CD4-positive, alpha-beta T cell (primary cell): ENCODE measurements at places on chromosomes 3 and 15.
A peak's percentile ranks its signal among the peaks of the same experiment; 100 is the strongest.

- DNase-seq: no peak
These were observed 61.4 kb downstream of the GOLIM4 start for GRCh38 chr3:168034152-168034928.

DNA sequence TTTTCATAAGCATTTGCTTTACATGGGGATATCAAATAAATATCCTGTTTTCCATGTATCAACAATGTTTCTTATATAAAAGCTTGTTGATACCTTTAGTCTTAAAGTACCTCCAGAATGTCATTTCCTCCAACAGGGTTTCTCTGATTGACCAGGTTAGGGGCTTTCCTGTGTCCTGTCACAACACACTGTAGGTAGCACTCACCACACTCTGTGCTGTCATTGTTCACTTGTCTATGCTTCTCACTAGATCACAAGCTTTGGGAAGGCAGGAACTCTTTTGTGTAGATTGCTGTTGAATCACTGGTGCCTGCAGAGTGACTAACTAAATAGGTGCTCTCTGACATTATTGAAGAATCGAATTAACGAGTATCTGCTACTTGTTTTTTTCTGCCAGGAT, 49.8 kb downstream of the USP50 start:
- no peak for DNase-seq

DNA sequence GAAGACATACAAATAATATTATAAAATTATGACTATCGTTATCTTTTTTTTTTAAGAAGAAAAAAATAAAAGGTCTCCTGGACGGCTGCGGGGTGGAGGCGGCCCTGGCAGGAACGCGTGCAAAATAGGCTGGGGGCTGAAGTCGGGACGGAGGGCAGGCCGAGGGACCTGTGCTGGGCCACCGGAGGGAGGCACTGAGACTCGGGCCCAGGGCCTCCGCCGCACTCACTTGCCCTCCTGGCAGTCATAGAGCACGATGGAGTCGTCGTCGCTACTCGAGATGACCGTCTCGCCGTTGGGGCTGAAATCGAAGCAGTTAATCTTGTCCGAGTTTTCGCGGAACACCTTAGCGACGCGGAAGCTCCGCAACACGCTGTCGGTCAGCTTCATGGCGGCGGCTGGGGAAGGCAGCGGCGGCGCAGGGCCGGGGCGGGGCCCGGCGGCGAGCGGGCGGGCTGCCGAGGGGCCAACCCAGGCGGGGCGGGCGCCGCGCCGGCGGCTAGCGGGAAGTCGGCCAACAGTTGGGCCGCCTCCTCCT, 408 bp downstream of the WDR82 start:
- no peak for DNase-seq

DNA sequence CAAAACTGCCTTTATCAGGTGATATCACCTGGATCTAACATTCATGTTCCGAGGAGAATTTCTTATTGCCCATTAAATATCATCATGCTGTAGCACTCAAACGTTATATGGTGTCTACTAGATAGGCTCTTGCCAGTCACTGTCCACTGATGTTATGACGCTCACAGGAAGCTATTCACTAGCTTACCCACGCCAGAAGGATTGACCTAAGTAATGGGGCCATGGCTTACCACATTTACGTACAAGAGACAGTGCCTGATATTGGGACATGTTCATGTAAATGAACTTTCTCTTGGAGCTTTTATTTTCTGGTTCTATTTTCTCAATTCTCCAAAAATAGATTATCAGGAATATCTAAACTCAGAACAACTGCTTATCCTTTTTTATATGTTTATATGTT, 91.7 kb upstream of the NAALADL2 start:
- DNase-seq: no peak

- DNase-seq: no peak
These were observed 84.8 kb downstream of the ARPP21 start for GRCh38 chr3:35724106-35724505.

DNA sequence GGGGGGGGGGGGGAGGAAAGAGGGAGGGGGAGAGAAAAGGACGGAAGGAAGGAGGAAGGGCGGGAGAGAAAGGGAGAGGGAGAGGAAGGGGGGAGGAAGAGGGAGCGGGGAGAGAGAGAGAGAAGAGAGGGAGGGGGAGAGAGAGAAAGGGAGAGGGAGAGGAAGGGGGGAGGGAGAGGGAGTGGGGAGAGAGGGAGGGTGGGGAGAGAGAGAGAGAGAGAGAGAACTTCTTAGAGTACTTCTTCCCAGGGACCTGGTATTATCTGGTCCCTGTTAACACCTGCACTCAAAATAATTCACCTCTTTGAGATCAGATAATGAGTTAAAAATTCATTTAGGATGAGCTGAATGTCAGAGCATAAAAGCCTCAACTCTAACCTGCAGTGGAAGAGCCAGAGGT, 1.1 kb downstream of the SEC13 start:
- DNase-seq: no peak

DNA sequence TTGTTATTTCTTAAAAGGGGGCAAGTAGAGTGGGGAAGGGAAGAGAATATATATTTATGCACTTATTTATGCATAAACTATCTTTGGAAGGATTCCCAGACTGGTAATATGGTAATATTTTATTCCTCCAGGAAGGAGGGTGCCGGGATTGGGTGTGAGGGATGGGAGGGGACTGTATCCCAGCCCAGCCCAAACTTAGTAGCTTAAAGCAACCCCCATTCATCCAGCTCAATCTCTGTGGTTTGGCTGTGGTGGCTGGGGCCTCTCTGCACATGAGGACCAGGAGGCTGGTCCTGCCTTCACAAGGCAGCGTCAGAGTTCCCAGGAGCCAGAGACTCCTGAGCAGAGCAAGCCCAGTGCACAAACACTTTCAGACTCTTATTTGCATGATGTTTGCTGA, 48.4 kb downstream of the CCNL1 start:
- no peak for DNase-seq

GRCh38 chr15:88636654-88637053, 2.2 kb upstream of the ISG20 start:
- DNase-seq: no peak

DNA sequence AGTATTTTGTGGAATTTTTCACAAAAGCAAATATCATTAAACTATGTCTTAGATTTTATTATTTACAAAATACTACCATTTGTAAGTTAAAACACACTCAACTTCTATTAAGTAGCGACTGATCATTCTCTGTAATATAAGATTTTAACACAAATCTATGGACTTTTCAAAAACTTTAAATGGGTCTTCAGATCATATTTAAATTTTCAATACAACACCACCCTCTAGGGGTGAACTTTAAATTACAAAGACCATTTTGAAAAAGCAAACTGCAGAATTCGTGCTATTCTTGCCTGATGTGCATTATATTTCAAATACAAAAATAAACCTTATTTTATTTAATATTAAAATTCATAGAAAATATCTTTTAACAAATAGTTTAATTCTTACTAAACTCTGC, 8.2 kb upstream of the VGLL4 start:
- DNase-seq: peak; percentile 57

DNA sequence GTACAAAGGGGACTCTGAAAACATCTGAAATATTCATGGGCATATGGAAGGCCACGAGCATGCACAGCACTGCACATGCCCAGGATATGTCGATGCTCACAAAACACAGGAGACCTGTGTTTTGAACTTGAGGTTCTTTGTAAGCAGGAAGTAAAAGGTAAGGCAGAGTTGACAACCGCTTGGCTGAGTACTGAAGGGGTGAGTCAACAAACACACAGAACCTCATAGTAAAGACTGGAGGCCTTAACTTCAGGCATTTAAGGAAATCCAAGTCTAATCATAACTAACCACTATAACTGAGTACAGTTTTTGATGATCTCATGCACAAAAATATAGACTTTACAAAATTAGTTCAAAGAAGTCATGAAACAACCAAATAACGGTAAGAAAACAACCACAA, 80.6 kb downstream of the MYO9A start:
- no peak for DNase-seq

DNA sequence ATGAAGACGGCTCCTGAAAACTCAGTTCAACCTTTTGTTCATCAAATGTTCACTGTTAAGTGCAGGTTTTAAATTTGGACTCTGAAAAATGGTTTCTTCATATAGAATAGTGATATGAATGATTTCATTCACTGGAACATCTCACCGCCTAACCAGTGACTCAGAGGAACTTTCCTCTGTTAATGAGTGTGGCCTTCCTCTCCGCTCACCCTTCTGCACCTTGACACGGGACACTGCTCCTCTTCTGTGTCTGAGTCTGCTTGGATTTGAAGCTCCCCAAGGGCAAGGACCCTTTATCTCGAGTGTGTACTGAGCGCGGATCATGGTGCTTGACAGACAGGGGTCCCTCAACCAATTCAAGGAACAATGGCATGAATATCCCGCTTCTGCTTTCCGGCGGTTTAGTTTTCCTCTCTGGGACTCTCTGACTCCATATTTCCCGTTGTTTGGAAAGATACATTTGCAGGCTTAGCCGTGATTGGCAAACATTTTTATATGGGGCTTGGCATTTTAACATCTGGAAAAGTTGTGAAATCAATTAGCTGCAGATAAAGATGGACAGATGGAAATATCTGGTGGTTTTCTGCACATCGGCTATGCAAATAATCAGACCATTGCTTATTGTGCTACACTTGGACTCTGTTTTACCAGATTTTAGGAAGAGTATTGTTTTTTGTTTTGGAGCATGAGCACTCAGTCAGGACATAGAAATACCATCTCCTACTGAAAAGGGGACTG, 20.9 kb downstream of the KBTBD8 start:
- no peak for DNase-seq

DNA sequence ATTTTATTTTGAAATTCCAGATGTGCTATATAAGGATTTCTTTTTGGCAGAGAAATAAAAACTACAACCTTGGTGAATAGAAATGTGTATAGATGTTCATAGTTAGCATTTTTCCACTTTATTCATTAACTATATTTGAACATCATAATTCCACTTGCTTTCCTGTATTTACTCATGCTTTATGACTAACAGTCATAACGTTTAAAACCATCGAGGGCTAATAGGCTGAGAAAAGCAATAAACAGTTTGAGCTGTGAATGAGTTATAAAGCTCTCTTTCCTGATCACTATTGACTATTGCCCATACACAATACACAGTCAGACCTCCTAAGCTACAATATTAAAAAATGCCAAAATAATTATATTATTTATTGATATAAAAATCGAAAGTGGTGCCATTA, 502.1 kb upstream of the RASGRP1 start:
- DNase-seq: no peak

GRCh38 chr3:183613366-183614285, 21.8 kb upstream of the KLHL24 start:
- DNase-seq: no peak

- no peak for DNase-seq
These were observed 8.7 kb downstream of the BTD start for GRCh38 chr3:15610082-15610759.

GRCh38 chr15:34582461-34583371, 735 bp downstream of the GOLGA8B start:
- peak; percentile 48 for DNase-seq

DNA sequence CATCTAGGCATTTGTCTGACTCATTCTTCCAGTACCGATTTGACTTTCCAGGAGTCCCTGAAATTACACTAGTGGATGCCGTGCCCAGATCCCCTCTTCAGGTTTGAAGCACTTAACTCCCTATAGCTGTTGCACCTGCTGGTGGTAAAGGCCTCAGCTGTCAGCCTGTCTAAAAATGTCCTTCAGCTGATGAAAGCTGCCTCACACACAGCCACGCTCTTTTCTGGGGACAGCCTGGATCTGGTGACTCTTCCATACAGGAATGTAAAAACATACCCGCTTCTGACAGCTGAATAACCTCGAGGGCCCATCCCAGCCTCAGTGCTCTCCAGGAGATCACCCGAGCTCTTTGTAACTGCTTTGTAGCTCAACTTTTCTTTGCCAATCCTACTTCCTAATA, 534.1 kb upstream of the GRM7 start:
- no peak for DNase-seq

DNA sequence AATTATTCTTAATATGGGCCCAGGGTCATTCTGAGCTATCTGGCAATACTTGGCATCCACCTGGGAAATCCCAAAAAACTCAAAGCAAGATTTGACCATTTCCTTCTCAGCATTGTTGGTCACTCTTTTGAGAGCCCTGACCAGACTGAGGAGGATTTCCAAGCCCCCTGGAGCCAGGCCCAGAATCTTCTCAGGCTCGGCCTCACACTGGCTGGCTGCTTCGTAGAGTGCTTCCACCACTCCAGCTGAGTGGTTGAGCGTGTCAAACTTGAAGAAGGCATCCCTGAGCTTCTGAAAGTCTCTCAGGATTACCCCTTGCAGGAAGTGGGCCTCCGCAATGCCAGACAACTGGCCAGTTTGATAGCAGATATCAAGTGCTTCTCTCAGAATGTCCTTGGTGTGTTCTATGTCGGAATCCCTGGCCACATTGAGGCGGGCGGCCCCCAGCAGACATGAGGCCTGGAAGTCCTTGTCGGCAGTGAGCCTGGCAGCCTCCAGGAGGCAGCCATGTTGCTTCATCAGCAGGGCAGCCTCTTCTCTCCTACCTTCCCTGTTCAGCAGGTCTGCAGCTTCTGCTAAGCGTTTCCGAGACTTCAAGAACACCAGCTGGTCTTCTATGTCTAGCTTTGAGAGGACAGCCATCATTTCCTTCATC, 68.9 kb upstream of the DCLK3 start:
- no peak for DNase-seq

GRCh38 chr15:37221671-37222145, 121.4 kb upstream of the MEIS2 start:
- no peak for DNase-seq

DNA sequence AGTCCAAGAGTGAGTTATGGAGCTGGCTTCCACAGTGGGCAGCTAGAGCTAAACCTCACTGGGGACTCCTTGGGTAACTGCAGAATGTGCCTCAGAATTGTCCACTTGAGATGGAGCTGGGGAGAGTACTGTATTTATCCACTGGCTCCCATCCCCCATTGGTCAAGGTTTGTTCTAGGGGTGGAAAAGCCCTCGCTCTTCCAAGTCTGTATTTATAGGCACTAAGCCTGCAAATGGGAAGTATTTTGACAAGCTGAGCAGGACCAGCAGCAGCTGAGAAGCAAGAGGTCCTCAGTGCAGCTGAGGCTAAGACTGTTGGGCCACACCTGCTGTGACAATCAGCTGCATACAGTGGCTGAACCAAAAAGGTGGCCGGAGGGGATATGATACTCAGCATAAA, 5.8 kb downstream of the USP13 start:
- no peak for DNase-seq

DNA sequence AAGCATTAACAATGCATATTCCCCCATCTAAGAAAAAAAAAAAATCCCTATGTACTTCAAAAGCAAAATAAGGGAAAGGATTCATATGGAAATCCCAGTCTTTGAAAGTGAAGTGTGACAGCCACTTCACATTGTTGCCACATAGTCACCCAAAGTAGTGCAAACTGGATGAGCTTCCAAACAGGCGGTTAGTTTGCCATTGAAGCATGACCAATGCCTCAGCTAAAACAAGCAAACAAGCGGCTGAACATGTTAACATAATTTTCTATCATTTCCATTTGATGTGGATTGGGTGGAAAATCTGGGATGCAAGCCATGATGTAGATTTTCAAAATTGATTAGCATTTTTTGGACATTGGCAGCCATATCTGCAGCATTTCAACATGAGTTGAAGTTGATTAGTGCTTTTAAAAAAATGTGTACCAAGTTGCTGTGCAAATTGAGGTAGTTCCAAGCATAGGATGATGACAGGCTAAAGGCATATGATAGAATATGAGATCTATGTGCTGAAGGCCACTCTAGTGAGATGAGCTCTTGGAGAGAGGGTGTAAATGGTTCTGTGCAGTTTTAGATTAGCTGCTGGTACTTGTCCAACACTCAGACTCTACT, 405.2 kb downstream of the NR2F2 start:
- DNase-seq: no peak
